BJ (cell line): ENCODE measurements at places on chromosomes 3 and 15.
A peak's percentile ranks its signal among the peaks of the same experiment; 100 is the strongest.

DNA sequence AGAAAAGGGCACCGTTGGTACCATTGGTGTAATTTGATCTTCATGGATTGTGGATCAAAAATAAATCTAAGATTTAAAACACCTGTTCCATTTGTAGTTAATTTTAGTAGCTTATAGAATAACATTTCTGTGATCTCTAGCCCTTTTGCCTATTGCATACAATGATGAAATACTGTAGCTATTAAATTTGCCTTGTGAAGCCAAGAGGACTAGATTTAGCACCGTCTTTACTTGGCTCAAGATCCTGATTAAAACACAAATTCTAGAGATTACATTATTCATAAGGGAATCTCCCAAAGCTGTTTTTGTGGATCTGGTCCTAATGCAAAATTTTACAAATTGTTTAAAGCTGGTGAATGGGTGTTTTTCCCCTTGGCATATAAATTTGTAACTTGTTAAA, 8.2 kb downstream of the TBC1D23 start:
- no peak for DNase-seq

- DNase-seq = peak; percentile 42
Measured at GRCh38 chr15:100043068-100043641, 298.6 kb downstream of the ADAMTS17 start.

GRCh38 chr3:96319166-96319565, 495.2 kb upstream of the EPHA6 start:
- no peak for DNase-seq

GRCh38 chr3:107307205-107307604, 70.0 kb upstream of the CCDC54 start:
- no peak for DNase-seq

- DNase-seq = no peak
Measured at GRCh38 chr3:159731254-159731653, 257.4 kb upstream of the IL12A start.

DNA sequence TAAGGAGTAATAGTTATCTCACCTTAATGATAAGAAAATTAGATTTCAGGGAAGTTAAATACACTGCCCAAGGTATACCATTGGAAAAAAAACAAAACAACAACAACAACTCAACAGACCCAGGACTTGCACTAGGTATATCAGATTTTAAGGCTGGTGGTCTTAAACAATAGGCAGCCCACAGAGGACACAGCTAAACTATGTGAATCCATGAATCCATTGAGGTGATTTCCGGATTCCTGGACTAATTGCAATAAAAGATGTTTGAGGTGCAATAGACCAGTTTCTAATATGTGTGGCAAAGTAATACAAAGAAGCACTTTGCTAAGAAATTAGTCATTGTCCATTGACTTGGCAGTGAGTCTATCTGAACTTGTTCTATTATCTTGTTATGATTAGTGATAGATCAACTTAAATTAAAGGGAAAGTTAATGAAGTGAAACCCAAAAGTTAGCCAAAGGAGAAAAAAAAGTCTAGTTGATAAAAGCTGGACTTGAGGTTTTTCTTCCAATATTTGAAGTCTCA, 60.9 kb upstream of the MAGI1 start:
- no peak for DNase-seq

- DNase-seq = no peak
Measured at GRCh38 chr3:44981220-44981619, 5.2 kb downstream of the EXOSC7 start.

DNA sequence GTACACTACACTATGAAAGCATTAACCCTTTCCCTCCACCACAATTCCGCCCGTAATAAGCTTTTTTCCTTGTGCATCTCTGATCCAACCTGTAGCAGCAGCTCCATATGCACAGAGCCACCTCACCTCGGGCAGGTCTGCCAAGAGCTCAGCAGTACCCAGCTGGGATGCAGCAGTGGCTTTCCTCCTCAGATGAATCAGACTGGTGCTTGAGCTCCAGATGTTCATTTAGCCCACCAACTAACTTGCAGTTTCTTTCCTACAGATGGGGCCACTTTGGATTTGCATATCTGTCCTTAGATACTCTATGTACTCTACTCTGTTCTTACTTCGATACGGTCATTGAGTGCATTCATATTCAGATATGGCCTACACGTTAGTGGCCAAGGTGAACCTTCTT, 14.8 kb upstream of the FSIP1 start:
- DNase-seq = no peak

DNA sequence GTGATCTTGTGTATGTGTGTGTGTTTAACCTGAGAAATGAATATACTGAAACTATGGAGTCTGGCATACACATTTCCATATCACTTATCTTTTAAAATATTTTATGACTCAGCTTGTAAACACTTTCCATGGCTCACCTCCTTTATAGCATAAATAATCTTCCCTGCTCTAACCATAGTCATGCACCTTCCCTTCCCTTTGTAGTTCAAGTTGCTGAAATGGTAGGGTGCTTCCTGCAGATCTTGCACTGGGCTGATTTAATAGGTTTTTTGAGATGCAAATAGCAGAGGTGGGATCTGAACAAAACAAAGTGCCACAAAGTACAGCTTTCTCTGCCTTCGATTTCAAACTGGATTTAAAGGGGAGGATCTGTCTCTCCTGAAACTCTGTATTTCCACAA, 712.7 kb upstream of the LMCD1 start:
- DNase-seq = no peak

DNA sequence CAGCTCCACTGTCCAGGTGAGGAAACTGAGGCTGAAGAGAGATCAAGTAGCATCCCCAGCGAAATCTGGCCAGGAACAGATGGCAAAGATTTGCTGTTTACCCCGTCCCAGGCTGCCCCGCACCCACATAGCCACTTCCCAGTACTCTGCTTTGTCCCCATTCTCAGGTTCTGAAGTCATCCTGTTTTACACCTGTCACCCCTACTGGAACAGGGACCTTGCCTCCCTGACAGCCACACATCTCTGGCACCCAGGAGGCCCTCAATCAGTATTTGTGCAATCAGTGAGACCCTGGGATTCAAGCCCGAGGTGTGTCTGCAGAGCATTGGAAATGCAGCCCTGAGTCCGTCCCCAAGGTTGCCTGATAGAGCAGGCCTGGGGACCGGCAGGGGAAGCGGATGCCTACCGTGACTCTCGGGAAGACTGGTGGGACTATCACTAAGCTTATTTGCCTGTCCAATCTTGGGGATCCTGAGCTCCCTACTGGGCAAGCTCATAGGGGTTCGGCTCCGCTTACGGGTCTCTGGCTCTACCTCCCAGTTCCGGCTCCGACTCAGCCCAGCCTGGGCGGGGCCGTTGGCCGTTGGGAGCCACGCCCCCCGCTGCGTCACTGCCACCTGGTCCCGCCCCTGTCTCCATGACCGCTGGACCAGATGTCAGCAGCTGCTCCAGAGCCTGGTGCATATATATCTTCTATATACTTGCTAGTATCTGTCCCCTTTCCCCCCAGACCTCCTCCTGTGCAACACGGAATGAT, 17.5 kb upstream of the FANCD2 start:
- no peak for DNase-seq

- no peak for DNase-seq
Measured at GRCh38 chr3:63096248-63097058, 181.7 kb upstream of the SYNPR start.

DNA sequence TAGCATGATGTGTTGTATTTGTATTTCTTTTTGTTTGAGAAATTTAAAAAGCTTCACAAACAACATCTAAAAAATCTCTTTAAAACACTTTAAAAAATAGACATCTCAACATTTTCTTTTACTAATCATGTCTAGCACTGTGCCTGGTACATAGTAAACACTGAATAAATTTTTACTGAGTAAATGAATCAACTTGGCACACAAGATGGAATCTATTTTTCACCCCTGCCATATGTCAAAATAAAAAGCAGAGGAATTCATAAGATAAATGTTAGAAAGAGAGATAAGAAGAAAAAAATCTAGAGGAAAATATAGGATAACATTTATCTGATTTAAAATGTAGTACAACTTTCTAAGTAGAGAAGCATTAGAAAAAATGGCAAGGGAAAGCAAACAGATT, 8.6 kb upstream of the GOLIM4 start:
- no peak for DNase-seq

DNA sequence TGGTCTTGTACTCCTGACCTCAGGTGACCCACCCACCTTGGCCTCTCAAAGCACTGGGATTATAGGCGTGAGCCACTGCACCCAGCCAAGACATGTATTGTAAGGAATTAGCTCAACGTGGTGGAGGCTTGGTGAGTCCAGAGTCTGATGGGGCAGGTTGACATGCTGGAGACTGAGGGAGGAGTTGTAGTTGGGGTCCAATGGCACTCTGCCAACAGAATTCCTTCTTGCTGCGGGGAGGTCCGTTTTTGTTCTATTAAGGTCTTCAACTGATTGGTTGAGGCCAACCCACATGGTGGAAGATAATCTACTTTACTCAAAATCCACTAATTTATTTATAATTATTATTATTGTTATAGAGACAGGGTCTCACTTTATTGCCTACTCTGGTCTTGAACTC, 30.1 kb downstream of the PLA2G4D start:
- no peak for DNase-seq

- DNase-seq = no peak
Measured at GRCh38 chr15:47908486-47908885, 191.2 kb downstream of the SEMA6D start.

DNA sequence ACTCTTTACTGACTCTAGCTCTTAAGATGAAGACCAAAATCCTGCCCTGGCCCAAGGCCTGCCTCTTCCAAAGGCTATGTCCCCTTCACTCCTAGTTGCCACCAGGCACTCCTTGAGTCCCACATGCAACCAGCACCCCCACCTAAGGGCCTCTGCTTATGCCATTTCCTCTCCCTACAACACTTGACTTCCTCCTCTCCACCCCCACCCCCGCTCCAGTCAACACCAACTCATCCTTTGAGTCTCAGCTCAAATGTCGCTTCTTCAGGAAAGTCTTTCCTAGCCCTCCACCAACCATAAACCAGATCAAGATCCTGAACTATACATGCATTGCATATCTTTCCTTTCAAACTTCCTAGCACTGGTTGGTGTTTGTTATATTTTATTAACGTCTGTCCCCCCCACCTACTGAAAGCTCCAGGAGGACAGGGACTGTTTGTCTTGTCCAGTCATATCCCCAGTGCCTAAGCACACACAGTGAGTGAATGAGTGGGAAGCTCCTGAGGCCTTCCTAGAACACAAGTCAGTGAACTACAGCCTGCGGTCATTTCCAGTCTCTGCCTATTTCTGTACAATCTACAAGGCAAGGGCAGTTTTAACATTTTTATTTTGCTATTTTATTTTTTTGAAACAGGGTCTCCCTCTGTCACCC, 7.3 kb downstream of the TBC1D2B start:
- DNase-seq = no peak

DNA sequence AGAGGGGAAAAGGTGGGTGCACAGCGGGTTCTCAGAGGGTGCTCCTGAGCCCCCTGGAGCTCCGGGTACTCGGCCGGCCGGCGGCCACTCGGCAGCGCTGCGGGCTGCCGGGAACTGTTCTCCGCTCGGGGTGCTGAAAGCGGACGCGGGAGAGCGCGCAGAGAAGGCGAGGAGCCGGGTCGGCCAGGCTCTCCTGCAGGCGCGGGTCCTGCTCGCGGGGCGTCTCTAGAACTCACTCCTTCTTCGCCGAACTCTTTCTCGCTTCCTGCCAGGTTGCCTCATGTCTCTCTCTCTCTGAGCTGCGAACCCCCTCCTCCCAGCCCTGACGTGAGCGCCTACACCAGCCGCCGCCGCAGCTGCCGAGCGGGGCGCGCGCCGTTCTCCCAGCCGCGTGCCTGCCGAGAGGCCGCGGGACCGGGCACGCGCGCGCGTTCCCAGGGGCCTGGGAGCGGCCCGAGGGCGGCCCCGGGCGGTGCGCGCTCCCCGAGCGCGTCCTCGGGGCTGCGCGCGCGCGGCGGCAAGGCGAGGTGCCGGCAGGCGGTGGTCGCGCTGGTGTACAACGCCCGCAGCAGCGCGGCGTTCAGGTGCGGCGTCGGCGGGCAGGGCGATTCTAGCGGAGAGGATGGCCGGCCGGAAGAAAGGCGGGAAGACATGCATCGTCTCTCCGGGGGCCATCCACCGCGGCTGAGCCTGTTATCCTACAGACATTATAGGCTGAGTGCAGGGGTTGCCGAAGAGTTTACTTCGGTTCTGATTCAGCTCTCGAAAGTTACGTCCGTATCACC, at the start of gene PEX5L:
PEX5L (minus strand) TSS at position 267 of the 785 bp plus-strand sequence. CDS start 338 bp downstream, outside the sequence.
- DNase-seq = no peak

DNA sequence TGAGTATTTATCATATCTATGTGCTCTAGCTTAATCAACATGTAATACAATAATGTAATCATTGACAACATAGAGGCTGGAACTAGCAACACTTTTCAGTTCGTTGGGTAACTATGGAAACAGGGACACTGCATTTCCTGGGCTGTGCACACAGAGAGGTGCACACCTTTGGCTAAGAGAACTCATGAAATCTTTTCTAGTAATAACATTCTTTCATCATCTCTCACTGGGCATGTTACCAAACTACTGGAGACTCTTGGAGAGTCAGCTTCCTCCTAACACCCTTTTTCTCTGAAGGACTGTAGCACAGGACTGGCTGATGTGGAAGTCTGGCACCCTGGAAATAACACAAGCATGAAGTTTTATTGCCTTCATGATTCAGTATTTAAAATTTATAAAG, 135.6 kb downstream of the KCNMB2 start:
- DNase-seq = peak; percentile 71
